ENCODE measurements at places on chromosomes 5 and 9. TPM values are rescaled to one million over a fixed set of nuclear protein-coding genes. Genes with fewer than 3 reads are reported as not detected.

DNA sequence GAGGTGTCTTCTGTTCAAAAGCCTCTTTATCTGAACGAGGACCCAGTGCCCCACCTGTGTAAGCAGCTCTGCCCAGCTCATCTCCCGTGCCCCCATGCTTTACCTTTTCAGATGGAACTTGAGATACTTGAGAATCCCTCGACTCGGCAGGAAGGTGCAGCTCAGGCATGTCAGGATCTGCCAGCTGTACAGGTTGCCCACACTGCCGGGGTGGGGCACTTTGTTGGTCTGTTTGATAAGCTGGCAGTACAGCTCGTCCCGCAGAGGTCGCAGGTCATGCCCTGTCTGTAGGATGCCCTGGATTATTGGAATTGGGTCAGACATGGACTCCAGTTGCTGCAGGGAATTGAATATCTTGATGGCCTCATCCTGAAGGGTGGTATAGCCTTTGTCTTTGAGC lies 58.0 kb upstream of the RETREG1 start:
- no peak for DNase-seq

EQTN gene
- 0.43 TPM for polyA plus RNA-seq

- no peak for DNase-seq
Measured at GRCh38 chr5:87246061-87246460, 21.6 kb upstream of the RASA1 start.

- DNase-seq, result no peak
Measured at GRCh38 chr5:153429761-153430380, 60.6 kb upstream of the GRIA1 start.

DNA sequence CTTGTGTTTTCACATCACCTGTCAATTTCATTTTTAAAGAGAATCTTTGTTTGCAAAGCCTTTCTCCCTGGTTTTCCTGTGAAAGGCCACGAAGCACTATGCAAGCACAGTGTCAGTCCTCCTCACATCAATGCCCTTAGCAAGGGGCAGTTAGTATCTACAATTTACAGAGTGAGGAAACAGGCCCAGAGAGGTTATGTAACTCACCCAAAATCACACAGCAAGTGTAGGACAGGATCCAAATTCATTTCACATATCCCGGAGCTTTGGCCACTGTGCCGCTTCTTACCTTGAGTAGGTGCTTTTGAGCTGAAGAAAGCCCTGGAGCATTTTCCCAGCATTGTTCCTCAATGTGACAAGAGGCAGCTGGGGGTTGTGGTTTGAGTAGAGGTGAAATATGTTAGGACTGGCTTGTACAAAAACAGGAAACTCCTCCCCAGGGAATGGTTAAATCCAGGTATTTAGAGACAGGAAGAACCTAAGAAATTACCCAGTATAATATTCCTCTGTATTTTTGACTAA lies 283.8 kb downstream of the NTRK2 start:
- DNase-seq, result no peak

DNA sequence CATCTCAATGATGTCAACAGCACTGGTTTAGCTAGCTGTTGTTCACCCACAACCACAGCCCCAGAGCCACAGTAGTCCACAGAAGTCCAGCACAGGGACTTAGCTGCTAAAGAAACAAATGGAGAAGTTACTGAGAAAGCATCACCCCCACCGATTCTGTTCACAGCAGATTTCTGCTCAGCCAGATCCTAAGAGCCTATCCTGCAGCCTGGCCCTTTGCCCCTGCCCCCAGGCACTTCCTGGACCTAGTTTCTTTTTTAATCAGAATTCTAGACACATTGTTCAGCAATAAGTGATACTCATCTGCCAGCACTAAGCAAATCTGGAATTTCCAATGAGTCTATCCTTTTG lies 7.4 kb downstream of the B4GALT1 start:
- DNase-seq, result no peak

GRCh38 chr9:110615498-110615897 lies 36.0 kb upstream of the SVEP1 start:
- no peak for DNase-seq

GRCh38 chr5:129069292-129069691 lies 25.3 kb upstream of the ISOC1 start:
- DNase-seq, result no peak

DNA sequence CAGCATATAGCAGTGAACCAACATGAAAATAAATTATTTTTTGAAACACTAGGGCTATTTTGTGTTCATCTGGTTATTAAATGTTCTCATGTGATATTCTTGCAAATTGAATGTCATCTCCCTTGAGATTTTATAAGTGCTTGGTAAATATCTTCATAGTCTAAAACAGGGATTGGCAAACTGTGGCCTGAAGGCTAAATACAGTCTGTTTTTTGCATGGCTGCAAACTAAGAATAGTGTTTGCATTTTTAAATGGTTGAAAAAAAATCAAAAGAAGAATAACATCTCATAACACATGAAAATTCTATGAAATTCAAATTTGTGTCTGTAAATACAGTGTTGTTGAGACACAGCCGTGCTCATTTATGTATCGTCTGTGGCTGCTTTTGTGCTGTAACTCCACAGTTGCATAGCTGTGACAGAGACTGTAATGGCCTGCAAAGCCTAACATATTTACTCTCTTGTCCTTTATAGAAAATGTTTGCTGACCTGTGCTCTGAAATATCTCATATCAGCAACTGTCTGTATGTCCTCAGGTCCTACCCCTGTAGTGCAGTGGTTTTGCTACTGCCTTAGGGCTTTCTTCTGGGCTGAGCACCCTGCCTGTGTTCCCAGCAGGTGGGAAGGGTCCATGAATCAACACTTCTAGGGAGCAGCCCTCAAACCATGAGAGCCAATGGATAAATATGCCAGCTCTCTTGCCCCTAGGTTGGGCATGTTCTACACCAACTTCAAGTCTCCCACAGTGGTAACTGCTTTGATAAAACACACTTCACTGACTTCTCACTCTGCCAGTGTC lies 41.7 kb upstream of the ARRDC3 start:
- DNase-seq, result no peak

GRCh38 chr9:3672399-3672798 lies 146.6 kb upstream of the RFX3 start:
- DNase-seq, result no peak

DNA sequence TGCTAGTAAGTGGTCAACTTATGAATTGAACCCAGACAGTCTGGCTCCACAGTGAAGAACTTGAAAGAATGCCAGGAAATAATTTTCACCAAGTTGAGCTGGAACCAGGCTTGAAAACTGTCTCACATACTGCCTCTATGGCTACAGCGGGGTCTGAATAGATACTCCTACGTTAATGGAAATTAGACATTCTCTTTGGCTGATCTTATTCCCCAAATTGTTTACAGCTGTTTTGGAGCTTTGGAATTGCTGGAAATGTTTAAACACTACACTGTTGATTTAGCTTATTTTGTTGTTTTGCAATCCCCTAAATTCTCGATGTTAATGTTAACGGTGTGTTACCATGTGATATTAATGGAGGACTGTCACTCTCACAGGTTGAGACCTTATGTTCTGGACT lies 146.4 kb downstream of the FBXL7 start:
- DNase-seq, result no peak

DNA sequence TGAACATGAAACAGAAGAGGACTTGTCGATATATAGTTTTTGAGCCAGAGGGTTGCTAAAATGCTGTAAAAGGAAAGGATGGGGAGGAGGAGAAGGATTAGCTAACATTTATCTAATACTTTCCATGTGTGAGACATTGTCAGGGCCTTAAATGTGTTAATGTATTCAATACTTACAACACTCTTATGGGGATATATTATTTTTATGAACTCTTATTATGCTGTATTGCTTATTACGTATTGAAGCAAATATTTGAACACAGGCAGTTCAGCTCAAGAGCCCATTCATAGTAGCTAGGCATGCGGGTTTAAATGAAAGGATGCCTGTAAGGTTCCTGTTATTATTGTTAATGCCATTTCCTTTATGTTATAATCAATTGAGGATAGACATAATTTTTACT lies 391.5 kb downstream of the CCDC171 start:
- no peak for DNase-seq

- no peak for DNase-seq
Measured at GRCh38 chr9:92191801-92192200, 76.6 kb upstream of the SPTLC1 start.

DNA sequence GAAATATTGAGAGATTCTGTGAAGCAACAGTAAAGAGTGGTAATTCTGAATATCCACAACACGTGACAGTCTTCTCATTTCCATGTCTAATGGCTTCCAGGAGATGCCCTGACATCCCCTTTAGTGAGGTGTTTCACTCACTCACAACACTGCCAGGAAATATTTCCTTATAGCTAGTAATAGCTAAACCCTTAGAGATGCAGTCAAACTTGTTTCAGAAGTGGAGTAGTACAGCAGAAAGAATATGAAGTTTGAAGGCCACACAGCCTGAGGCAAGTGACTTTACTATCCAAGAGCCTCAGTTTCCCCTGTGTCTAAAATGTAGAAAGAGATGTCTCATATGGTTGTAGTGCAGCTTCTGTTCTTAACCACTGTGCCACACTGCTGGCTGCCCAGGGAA lies 139.2 kb downstream of the CDK5RAP2 start:
- DNase-seq, result no peak

- DNase-seq, result no peak
Measured at GRCh38 chr5:62791059-62791458, 212.4 kb downstream of the LRRC70 start.

FCHO2 gene
- 32.7 TPM for polyA plus RNA-seq

GRCh38 chr5:72472666-72473422 lies 34.4 kb downstream of the ZNF366 start:
- no peak for DNase-seq

All from left kidney (tissue), 8 donors.